ENCODE measurements at places on chromosomes 4 and X. TPM values are rescaled to one million over a fixed set of nuclear protein-coding genes. Genes with fewer than 3 reads are reported as not detected.

The SLC25A43 gene
- 17.2 TPM for total RNA-seq

DNA sequence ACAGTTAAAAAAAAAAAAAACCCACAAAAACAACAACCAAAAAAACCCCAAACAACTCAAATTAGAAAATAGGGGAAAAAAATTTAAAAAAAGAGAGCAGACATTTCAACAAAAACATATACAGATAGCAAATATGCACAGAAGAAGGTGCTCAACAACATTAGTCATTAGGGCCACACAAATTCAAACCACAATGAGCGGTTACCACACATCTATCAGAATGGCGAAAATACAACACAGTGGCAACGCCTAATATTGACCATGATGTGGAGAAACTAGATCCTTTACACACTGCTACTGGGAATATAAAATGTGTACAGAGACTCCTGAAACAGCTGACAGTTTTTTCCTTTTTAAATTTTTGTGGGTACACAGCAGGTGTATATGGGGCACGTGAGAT is 19.4 kb downstream of the LYAR start:
- peaks cover 22% of the 10 kb centered on the region for H3K36me3 ChIP-seq
- H3K4me3 ChIP-seq: no peak overlapping the region

DNA sequence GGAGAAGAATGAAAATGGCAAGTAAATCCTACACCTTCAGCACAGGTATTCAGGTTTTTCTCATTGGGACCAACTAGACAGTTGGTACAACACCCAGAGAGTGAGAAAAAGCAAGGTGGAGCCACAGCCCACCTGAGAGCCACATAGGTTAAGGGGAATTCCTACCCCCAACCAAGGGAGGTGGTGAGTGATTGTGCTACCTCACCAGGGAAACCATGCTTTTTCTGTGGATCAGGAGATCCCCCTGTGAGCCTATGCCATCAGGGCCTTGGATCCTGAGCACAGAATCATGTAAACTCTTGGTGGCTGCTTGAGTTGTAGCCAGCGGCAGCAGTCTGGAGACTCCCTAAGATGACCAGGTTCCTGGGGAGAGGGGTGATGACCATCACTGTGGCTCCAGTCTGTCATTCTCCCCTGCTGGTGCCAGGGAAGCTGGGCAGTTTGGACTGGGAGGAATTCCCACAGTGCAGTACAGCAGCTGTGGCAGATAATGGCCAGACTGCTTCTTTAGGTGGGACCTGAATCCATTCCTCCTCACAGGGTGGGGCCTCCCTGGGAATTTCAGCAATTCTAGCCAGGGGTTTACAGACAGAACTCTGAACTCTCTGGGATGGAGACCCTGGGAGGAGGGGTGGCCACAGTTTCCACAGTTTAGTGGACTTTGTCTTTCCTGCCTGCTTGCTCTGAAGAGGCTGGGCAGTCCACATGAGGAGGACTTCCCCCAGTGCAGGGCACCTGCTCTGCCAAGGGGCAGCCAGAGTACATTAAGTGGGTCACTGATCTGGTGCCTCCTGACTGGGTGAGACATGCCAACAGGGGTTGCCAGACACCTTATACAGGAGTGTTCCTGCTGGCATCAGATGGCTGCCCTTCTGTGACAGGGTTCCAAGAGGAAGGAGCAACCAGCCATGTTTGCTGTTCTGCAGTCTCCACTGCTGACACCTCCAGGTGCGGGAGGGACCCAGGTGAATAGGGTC is 43.2 kb downstream of the PARM1 start:
- H3K27ac ChIP-seq: no peak overlapping the region
- peaks cover 7% of the 10 kb centered on the region for H3K4me1 ChIP-seq
- H3K27me3 ChIP-seq: no peaks in the 10 kb centered on the region
- H3K36me3 ChIP-seq: peaks cover 11% of the 10 kb centered on the region

DNA sequence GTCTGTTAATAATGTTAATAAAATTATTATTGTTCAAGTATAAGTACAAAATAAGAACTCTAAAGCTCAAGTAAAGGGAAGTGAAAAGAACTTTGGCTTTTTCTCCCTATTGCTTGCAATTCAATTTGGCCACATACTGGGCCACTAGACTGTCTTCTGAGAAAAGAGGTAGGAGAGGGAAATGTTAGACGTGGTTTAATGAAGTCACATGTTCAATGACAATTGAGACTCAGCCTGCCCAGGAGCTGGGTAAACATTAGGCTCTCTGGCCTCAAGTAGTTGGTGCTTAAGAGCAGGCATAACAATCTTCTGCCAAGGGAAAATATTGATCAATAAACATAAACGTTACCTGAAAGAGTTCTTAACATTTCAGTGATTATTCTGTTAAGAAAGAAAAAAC is 15.1 kb upstream of the PRSS12 start:
- no peaks in the 10 kb centered on the region for H3K36me3 ChIP-seq
- no peak overlapping the region for H3K4me3 ChIP-seq
- H3K4me1 ChIP-seq: peaks cover 3% of the 10 kb centered on the region
- DNase-seq: no peak
- H3K27ac ChIP-seq: no peak overlapping the region

DNA sequence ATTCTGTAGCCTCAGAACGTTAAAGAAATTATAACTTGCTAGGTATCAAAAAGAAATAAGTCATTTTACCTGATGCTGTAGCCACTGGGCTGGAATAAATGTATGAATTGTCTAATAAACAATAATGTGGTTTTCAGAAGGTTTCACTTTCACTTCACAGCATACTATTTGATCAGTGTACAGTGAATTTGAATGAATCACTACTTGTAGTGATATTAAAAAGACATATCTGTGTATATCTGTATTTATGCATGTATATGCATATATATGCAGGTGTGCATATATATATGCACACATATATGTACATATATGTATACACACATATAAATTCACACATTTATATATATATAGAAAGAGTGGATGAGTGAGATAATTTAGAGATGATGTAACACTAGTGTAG is 440.0 kb upstream of the PCDH10 start:
- H3K27ac ChIP-seq: no peak overlapping the region
- no peaks in the 10 kb centered on the region for H3K4me1 ChIP-seq

- no peaks in the 10 kb centered on the region for H3K4me1 ChIP-seq
- H3K4me3 ChIP-seq: no peak overlapping the region
- no peak overlapping the region for H3K27ac ChIP-seq
- no peaks in the 10 kb centered on the region for H3K36me3 ChIP-seq
- H3K27me3 ChIP-seq: no peaks in the 10 kb centered on the region
- no peak for DNase-seq
Measured at GRCh38 chrX:36480441-36480990, 527.6 kb upstream of the FAM47C start.

GRCh38 chr4:172938870-172939269 is 229.7 kb upstream of the GALNT7 start:
- H3K4me1 ChIP-seq: no peaks in the 10 kb centered on the region
- no peak for DNase-seq
- H3K27ac ChIP-seq: no peak overlapping the region
- peaks cover 13% of the 10 kb centered on the region for H3K27me3 ChIP-seq
- H3K36me3 ChIP-seq: no peaks in the 10 kb centered on the region
- H3K4me3 ChIP-seq: no peak overlapping the region

- no peak overlapping the region for H3K4me3 ChIP-seq
- no peaks in the 10 kb centered on the region for H3K27me3 ChIP-seq
- H3K27ac ChIP-seq: no peak overlapping the region
- H3K36me3 ChIP-seq: no peaks in the 10 kb centered on the region
- H3K4me1 ChIP-seq: no peaks in the 10 kb centered on the region
- no peak for DNase-seq
Measured at GRCh38 chrX:128975745-128976144, 547.5 kb downstream of the SMARCA1 start.

Data from chondrocyte (in vitro differentiated cells).